ENCODE measurements at places on chromosomes 7 and 10.
A peak's percentile ranks its signal among the peaks of the same experiment; 100 is the strongest.

GRCh38 chr7:22400936-22401553 is 44.1 kb upstream of the RAPGEF5 start:
- DNase-seq: no peak

GRCh38 chr10:119190954-119191785 is 12.6 kb upstream of the PRDX3 start:
- no peak for DNase-seq

DNA sequence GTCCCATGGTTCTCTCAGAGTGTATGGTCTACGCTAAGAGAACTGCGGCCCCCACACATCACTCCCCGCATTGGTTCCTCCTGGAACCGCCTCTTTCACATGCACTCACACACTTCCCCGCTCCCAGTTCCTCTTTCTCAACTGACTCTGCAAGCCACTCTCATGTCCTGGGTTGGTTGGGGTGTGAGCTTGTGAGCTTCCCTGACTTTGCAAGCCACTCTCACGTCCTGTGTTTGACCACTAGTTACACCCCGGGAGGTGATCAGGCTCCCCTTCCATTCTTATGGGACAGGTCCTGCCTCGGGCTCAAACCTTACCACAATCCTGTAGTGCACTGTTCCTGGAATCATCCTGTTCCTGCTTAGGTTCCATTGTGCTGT is 105.0 kb downstream of the TRIM24 start:
- DNase-seq: no peak

GRCh38 chr10:92839191-92840085 is 8.9 kb upstream of the EXOC6 start:
- peak; percentile 63 for DNase-seq

DNA sequence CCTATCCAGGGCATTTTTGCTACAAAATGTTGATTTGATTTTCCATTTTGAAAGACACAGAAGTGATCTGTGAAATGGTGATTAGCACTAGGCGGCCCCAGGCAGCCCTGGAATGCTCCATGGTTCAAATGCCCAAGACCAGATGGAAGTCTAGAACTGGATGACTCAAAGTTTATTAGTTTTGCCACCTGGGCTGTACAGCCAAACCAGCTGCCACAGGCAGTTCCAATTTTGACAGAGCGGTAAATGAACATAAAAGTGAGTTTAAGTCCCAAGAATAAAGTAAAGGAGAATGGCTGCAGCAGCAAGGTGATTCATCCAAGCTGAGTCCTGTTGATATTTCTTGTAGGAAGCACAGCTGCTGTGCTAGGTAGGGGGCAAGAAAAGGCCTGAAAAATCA is 180.5 kb downstream of the SUGCT start:
- DNase-seq: no peak

GRCh38 chr7:128739990-128740682 is 977 bp downstream of the CALU start:
- no peak for DNase-seq

DNA sequence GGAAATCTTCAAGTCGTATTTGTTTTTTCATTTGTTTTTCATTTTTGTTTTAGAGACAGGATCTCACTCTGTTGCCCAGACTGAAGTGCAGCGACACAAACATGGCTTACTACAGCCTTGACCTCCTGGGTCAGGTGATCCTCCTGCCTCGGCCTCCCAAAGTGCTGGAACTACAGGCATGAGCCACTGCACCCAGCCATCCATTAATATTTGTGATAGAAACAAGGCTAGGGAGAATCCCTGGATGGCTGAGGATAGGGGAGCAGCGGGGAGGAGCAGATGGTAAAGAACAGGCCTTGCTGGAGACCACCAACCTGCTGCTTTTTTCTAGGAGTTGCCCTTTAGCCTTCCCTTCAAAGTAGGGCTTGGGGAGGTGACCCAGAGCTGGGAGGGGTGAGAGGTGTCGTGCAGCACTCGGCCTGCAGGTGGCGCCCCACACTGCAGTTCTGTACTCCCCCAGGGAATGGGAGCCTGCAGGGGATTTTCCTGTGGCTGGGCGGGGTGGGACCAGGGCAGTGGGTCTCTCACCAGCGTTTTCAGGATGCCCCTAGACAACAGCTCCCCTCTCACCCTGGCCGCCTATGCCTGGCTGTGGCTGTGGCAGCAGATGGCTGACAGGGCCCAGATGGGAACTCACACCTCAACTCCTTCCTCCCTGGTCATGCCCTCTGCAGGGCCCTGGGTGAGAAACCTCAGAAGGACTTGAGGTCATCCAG is 12.6 kb upstream of the CDH23 start:
- DNase-seq: peak; percentile 84

GRCh38 chr10:404991-405390 is 269.7 kb downstream of the ZMYND11 start:
- no peak for DNase-seq

DNA sequence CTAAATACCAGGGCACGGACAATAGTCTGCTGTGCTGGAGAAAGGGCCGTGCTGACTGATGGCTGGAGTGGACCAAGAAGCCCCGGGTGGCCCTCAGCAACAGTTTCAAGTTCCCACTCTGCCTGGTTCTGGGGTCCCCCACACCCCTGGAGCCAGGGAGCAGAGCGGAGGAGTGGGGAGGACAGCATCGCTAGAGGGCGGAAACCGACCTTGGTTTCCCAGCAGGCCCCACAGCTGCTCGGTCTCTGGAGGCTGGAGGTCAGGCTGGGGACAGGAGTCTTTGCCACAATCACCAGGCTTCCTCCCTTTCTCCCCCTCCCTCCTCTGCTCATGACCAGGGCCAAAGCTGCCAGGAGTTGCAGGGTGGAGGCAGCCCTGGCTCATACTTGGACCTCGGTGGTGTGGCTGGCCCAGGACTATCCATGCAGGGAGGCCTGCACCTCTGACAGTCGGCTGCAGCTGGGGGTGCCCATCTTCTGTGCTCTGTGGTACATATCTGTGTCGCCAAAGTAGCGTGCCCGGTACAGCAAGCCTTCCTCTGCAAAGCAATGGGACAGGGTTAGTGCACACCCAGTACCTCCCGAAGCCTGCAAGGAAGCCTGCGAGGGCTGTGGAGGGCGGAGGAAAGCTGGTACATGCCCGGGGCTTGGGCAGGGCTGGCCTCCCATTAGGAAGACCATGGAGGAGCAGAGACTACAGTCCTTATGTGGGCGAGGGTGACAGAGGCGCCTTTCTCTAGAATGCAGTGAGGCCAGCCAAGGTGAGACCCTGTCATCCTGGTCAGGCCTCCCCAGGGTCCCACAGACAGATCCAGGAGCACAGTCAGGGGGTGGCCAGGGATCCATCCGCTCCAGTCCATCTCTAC is 19.1 kb downstream of the DNAJB12 start:
- peak; percentile 54 for DNase-seq

GRCh38 chr7:129240119-129240820 is 15.4 kb downstream of the AHCYL2 start:
- DNase-seq: no peak

DNA sequence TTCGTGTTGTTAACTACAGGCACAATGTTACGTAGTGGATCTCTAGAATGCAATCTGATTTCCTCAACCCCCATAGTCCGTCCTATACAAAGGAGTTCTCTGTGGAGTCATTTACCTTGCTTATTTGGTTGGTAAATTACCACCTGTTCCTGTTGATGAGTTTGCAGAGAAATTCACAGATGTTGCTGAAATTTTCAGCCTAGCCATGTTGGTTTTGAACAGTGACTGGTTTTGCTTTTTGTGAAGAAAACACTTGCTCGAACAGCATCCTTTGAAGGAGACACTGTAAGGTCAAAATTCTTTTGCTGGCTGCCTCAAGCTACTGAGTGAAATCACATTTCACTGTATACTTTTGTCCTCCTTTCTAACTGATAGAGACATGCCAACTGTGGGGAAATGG is 15.4 kb upstream of the PRKCQ start:
- no peak for DNase-seq

DNA sequence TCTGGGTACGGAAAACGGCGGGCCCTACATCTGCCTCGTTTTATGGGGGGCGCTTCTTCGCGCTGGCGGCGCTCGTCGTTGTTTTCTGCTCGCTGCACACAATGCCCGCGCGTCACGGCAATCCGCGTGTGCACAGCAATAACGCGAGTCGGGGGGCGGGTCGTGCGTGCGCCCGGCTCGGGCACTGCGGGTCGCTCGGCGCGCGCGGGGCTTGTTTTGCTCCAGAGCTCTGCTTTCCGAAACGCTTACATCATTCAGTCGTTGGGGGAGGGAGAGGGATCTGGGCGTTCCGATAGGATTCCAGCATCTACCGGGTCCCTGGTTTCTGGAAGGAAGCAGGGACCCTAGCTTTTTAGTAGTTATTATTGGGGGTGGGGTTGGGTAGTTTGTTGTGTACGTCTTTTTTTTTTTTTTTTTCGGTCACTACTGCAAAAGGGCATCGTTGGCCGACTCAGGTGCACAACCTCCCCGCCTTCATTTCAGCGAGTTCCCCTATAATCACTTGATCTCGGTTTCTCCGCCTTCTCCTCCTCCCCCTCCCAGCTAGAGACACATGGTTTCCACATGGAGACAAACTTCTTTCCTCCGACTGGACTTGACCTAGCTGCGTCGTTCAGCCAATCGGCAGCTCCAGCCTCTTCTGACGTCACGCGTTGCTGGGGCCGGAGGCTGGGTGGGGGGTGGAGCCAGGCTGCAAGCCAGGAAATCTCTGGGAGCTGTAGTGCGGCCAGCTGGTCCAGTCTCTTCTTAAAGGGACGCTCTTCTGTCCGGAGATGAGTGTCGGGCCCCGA is 3.5 kb downstream of the MXI1 start:
- peak; percentile 95 for DNase-seq

GRCh38 chr7:127745445-127745844 is 93.5 kb downstream of the SND1 start:
- no peak for DNase-seq

- no peak for DNase-seq
Observed at GRCh38 chr10:1289591-1289990, 233.4 kb downstream of the WDR37 start.

GRCh38 chr10:106694696-106695095 is 469.8 kb downstream of the SORCS1 start:
- DNase-seq: no peak

- DNase-seq: peak; percentile 88
Observed at GRCh38 chr7:106176414-106177299, 64.5 kb upstream of the SYPL1 start.

- no peak for DNase-seq
Observed at GRCh38 chr7:47438411-47439029, 143.4 kb downstream of the TNS3 start.

- DNase-seq: no peak
Observed at GRCh38 chr10:106917452-106918055, 247.0 kb downstream of the SORCS1 start.

DNA sequence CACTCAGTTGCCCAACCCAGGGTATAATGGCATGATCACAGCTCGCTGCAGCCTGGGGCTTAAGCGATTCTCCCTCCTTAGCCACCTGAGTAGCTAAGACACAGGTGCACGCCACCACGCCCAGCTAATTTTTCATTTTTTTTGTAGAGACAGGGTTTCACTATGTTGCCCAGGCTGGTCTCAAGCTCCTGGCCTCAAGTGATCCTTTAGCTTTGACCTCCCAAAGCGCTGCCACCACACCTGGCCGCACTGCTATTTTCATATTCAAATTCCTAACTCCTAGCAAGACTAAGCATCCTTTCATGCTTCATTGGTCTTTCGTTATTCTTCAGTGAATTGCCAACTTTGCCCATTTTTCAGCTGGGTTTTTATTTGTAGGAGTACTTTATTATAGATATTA is 30.4 kb upstream of the DAGLB start:
- no peak for DNase-seq

GRCh38 chr10:110840225-110840922 is 31.4 kb upstream of the PDCD4 start:
- DNase-seq: no peak

GRCh38 chr7:140056431-140057142 is 6.2 kb downstream of the PARP12 start:
- DNase-seq: no peak

DNA sequence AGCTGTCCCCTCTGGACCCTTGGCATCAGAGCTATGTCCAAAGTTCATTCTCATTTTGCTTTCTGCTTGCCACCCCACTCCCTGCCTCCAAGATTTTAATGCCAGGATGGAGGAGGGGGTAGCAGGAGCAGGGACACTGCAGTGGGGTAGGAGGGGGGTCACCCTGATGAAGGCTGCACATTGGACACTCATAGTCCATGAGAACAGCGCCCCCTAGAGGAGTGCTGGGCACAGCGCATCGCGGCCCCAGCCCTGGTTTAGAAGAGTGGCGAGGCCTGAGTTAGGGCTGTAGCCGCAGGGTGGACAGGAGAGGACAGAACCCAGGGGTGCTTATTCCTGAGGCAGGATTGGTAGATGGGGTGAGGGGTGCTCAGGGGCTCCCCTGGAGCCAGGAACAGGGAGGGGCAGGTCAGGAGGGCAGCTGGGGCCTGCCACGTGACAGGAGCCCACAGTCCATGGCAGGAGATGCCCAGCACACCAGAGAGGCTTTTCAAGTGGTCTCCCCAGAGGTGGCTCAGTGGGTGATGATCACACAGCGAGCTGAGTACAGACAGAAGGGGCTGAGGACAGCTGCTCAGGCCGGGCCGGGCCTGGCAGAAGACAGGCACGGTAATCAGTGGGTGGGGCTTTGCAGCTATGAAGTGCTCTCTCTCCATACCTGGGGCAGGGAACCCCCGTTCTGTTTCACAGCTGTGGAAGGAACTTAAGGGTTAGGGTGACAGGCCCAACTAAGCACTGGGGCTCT is 71.4 kb downstream of the NEURL1 start:
- DNase-seq: peak; percentile 83

- DNase-seq: no peak
Observed at GRCh38 chr10:75977139-75977538, 545.7 kb downstream of the LRMDA start.

DNA sequence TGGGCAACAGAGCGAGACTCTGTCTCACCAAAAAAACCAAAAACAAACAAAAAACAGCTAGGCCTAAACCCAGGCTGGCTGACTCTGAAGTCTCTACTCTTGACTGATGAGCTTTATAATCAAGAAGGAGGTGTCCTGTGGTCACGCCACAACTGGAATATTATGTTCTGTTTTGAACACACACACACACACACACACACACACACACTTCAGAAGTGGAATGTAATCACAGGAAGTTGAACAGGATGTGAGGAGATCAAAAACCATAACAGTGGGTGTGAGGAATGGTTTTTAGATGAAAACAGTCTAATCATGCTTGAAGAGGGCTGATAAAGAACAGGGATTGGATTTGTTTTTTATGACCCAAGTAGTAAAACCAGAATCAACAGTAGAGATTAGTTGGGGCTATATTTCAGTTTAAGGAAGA is 51.1 kb upstream of the IL6 start:
- DNase-seq: no peak

DNA sequence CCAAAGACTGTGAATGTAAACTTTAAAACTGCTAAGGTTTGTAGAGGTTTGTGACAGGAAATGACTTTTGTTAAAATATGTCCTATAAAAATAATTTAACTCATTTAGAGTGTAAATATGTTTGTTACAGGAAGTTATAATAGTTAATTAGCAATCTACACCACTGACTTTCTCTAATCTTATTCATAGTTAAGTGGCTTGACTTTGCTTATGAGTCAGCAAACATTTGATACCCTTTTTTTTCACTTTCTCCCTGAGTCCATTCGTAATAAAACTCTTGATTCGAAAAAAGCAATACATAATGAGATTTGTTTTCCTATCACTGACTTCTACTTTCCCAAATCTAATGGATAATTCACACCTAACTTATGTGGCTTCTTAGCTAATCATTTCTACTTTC is 317.7 kb upstream of the SEMA3C start:
- DNase-seq: no peak

Data from SK-N-SH (cell line).